Esophagus squamous epithelium (tissue), 5 donors: ENCODE measurements at places on chromosomes 4 and X.

GRCh38 chrX:39627257-39627656 lies 470.5 kb downstream of the BCOR start:
- no peak for DNase-seq

- no peak for DNase-seq
These were observed 63.0 kb upstream of the HHIP start for GRCh38 chr4:144582975-144583374.

DNA sequence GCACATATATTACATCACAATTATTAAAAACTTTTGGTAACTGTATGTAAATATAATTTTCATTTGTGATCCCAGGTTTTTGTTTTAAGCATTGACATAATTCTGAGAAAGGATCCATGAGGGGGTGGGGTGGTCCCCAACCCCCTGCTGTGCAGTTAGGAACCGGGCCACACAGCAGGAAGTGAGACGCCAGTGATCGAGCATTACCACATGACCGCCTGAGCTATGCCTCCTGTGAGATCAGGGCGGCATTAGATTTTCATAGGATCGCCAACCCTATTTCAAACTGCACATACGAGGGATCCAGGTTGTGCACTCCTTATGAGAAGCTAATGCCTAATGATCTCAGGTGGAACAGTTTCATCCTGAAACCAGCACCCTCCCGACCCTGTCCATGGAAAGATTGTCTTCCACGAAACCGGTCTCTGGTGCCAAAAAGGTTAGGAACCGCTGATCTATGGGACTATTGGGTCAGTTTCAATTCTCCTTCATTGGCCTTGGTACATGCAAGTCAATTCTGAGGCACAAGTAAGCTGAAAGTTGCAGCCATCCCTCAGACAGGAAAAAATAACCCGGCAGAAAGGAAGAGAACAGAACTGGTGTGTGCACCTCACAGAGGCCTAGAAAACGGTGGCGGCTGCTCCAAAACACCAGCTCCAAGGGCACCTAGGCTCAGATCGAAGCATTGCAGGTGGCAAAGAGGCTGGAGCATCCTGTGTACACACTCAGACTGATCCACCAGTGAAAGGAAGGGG lies 7.0 kb upstream of the TMSB4X start:
- no peak for DNase-seq

DNA sequence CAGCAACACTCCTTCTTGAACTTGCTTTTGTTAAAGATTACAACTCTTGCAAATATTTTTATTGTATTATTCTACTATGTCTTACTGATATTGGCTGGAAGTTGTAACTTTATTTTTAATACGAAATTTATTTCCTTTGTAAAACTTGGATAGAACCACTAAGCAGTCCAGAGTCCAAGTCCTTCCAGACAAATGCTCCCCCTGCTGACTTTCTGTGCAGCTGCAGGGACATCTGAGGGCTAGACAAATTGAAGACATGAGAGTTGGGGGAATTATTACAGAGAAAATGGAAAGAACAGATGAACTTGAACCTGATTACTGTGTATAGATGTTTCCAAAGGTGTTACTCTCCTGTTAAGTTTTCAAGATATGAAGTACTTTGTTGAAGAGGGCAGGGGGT lies 238.8 kb downstream of the GRIA3 start:
- no peak for DNase-seq

DNA sequence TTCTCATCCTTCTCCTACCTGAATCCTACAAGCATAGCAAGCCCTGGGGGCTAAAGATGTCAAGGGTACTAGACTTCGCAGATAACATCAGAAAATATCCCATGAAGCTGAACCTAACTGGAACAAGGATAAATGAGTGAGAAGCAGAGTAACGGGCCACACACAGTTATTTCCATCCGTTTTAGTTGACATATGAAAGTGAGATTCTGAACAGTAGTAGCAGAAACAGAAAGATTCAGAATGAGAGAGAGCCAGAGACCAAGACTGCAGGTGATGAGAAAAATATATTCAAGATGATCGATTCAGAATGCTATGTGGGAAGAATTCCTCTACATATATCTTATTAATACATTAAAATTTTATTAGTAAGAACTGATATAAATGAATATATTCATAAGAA lies 165.1 kb downstream of the TSPAN5 start:
- no peak for DNase-seq

DNA sequence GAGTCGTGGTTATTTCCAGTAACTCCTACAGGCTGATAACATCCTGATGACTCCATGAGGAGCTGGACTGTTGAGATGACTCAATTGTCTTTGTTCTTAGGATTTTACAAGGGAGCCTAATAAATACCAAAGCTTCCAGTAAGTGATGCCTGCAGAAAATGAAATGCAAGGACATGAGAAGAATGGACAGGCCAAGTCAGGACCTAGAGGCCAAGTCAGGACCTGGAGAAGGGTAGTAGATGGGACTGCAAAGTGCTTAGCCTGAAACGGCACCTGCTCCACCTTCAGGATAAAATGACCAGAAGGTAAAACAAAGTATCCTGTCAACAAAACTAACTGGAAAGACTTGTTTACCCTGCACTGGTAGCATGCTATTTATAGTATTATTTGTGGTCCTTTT lies 6.4 kb upstream of the SLC10A6 start:
- DNase-seq = no peak

- DNase-seq = no peak
These were observed 17.6 kb upstream of the C4orf50 start for GRCh38 chr4:6035786-6036185.

DNA sequence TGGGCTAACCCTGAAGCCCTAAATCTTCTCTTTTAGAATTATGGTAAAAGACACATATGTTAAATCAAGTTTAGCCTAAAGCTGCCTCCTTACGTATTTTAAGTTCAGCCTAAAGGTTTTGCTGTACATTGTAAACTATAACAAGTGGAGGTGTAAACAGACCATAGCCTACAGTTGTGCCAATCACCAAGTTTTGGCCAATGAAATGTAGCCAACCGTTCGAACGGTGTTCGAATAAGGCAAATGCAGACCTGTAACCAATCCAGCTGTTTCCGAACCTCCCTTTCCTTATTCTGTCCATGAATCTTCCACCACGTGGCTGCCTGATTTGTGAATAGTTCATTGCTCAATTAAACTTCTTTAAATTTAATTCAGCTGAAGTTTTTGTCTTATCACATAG lies 52.1 kb upstream of the TBC1D9 start:
- DNase-seq = no peak

GRCh38 chrX:47187106-47187677 lies 6.4 kb upstream of the UBA1 start:
- DNase-seq = no peak

DNA sequence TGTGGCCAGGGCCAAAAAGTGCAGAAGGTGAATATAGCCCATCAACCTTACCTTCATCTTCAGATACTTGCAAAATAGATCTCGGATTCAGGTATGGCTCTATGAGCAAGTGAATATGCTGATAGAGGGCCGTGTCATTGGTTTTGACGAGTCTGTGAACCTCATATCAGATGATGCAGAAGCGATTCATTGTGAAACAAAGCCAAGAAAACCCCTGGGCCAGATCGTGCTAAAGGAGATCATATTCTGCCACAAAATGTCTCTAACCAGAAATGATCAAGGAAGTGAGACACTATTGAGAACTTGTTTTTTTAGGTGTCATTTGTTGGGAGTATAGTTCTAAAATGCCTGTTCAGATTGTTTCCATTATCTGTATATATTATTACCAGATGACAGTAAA lies 48.3 kb downstream of the PDK3 start:
- no peak for DNase-seq

DNA sequence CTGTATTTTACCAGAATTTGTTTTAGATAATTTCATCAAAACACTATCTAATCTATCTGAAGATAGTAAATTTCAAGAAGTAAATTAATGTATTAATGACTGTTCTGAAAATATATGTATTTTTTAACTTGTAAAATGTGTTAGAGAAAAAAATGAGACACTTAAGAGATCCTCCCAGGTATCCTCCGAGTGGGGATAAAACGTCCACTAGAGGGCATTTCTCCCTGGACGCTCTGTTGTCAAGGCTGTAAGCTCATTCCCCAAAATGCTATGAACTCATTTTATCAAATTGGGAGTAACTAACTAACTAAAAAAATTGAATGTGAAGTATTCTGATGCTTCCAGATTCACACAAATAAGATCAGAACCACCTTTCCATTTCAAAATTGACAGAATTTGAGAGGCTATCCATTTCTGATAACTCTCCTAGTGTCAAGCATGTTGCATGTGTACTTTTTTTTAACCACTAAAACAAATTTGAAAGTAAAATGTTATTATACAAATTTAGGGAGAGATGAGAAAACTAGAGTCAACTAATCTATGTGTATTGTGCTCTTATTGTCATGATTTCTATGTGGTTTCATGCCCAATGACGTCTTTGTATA lies 337.3 kb upstream of the HS3ST1 start:
- DNase-seq = no peak

- DNase-seq = no peak
These were observed 133.2 kb downstream of the TMEM164 start for GRCh38 chrX:110136136-110136535.

DNA sequence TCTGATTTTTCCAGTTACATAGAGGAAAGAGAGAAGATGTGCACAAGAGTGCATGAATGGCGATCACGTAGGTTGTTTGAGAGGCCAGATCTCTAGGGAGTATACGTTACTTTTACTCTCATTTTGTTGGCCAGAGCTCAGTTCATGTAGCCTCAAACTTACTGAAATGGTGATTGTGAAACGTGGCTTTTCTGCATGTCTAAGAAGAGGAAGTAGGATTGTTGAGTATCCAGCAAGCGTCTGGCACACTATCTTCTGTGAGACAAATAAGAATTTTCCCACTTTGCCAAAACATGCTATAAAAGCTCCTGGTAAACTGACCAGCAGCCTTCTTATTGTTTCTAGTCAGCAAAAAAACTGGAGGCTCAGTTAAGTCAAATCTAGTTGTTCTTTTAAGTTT lies 264.5 kb upstream of the EMCN start:
- DNase-seq = no peak

GRCh38 chr4:124863040-124863545 lies 150.6 kb upstream of the ANKRD50 start:
- DNase-seq = no peak

DNA sequence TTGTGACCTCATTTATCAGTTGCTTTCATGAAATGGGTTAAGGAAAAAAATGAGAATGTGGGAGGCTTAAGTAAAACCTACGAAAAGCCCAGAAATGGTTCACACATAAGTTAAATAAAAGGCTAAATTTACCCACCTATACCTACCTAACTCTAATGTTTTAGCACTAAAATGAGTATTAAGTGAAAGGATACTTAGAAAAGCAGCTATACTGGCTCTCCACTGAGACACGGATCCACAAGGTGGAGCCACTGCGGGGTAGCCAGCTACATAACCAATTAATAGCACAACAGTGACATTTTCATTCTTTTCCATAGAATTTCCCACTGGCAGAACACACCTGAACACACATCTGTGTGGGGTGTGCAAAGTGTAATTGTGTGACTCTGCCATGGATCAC lies 101.9 kb downstream of the MAML3 start:
- no peak for DNase-seq

GRCh38 chr4:139684351-139684750 lies 18.7 kb downstream of the MGST2 start:
- no peak for DNase-seq

DNA sequence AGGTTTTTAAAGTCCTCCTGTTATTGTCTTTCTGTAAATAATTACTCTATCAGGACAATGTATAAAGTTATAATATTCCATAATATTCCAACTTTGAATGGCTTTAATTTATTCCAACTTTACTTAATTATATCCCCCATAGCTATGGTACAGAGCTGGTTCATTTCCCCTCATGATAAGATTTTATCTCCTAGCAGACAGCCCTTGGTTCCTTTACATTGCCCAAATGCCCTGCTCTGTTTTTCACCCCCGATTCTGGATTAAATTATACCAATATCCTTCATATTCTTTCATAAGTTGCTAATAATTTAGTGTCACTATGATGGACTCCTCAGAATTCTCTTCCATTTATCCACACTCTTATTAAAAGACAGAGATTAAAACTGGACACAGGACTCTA lies 340.5 kb downstream of the MAPK10 start:
- no peak for DNase-seq

DNA sequence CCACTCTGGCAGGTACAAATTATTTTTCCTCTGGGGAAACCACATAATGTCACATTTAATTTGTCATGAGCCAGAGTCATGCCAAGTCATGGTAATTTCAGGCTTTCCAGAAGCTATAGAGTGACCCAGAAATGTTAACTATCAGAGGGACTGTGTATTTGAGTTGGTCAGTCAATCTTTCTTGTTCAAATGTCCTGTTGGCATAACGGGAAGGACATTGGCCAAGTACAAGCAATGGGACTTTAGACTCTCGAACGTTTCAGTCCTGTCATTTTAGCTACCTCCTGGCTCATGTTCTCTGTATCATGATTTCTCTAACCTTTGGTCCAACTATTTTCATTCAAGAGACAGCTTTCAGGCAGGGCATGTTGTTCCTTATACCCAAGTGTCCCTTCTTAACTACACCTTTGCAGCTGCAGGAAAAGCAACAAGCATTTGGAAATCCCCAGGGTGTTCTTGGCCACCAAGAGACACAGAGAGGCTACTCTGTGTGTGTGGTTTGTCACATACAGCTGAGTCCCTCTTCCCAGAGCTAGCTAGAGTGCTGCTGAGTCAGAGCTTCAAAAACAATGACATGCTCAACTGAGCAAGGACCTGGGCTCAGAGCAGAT lies 142.6 kb downstream of the EGF start:
- DNase-seq = no peak

GRCh38 chrX:70498129-70498528 lies 53.5 kb downstream of the DLG3 start:
- DNase-seq = no peak

- no peak for DNase-seq
These were observed 106.3 kb downstream of the TRAPPC11 start for GRCh38 chr4:183765251-183765911.

DNA sequence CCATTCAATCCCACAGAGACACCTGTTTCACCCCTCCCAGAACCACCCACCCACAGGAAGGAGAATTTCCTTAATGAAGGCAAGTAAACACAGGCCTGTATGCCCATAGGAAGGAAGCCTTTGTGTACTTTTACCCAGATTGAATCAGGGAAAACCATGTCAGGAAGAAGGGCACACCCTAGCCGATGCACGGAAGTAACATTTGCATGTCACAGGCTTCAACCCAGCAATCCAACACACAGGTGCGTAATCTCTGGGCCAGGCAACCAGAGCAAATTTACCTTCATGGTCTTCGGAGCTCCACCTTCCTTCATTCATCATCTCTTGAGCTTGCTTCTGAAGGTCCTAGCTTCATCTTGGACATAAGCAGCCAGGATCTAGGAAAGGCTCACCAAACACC lies 206.3 kb downstream of the SHROOM3 start:
- DNase-seq = no peak

- no peak for DNase-seq
These were observed 26.9 kb downstream of the FAM241A start for GRCh38 chr4:112172180-112172579.
